ENCODE measurements at places on chromosomes 3 and 15. TPM values are rescaled to one million over a fixed set of nuclear protein-coding genes. Genes with fewer than 3 reads are reported as not detected.

DGKG gene
- total RNA-seq = 31.1 TPM

ALPK3 gene
- total RNA-seq = 132 TPM

CACNA2D2 gene
- total RNA-seq = 1.2 TPM

AADACL2 gene
- total RNA-seq = not detected

LHFPL4 gene
- total RNA-seq = not detected

CD200R1 gene
- total RNA-seq = 1.0 TPM

LEO1 gene
- total RNA-seq = 8.5 TPM

MUSTN1 gene
- 26.5 TPM for total RNA-seq

CASR gene
- not detected for total RNA-seq
